ENCODE measurements at places on chromosomes 2 and 18.

DNA sequence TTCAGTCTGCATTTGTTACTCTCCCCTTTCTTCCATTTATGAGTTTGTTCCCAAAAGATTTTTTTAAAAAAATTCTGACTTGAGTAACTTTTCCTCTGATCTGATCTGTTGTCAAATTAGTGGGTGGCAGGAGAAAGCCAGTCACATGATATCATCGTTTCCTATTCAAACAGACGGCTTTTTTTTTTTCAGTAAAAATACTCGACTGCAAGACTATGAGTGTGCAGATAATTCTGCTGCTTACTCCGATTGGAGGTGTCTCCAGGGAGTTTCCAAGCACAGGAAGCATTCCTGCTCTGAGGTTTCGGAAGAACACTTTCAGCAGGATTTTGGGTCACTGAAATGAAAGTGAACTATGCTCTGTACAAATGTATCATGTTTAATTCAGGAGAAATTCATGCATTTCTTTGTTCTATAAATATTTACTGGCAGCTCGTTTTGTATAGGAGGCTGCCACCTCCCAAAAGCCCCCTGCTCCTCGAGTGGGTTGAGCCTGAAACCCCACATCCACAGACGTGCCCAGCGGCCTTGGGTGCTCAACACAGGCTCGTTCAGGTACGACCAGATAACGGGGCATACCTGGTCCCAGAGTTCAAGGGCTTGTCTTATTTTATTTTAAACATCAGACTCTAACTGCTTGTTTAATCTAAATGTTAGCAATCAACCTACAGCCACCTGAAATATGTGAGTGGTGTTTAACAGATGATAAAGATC lies 126.9 kb upstream of the ZNF516 start:
- DNase-seq: no peak

GRCh38 chr18:892316-892715 lies 12.4 kb upstream of the ADCYAP1 start:
- DNase-seq: no peak

- no peak for DNase-seq
Measured at GRCh38 chr2:54585136-54585733, 129.1 kb downstream of the SPTBN1 start.

DNA sequence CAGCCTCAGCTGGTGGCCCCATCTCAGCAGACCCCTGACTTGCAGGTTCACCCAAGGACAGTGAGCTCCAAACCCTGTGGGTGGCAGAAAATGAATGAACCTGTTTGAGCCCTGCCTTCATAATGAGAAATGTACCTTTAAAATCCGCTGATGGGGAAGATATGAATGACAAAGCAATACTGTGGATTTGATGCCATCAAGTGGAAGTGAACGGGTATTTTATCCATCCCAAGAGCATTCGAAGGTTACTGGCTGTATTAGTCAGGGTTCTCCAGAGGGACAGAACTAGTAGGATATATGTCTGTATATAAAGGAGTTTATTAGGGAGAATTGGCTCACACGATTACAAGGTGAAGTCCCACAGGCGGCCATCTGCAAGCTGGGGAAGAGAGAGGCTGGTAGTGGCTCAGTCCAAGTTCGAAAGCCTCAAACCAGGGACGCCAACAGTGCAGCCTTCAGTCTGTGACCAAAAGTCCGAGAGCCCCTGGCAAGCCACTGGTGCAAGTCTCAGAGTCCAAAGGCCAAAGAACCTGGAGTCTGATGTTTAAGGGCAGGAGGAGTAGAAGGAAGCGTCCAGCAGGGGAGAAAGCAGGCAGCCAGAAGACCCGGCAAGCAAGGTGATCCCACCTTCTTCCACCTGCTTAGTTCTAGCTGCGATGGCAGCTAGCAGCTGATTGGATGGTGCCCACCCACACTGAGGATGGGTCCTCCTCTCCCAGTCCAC lies 32.1 kb downstream of the TOGARAM2 start:
- DNase-seq: no peak

DNA sequence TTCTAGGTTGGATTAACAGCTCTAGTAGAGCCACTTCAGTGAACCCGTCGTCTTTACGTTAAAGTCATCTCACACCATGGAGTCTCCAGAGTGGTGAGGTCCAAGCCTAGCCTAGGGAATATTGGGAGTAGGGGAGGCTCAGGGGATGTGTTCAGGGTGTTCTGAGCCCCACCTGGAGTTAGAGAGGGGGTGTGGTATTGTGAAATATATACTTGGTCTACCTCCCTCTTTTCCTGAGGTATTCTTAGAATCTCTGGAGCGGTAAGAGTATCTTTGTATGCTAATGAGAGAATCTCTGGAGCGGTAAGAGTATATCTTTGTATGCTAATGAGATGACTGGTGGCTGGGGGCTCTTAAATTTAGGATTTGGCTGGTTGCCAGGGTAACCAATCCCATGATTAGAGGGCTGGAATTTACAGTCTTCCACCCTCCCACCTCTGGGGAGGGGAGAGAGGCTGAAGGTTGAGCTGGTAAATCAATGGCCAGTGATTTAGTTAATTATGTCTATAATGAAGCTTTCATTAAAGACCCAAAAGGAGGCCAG lies 69.5 kb downstream of the INPP4A start:
- DNase-seq: no peak

- DNase-seq: no peak
Measured at GRCh38 chr2:205540036-205540435, 142.3 kb upstream of the NRP2 start.

- DNase-seq: no peak
Measured at GRCh38 chr2:12637754-12638153, 79.0 kb upstream of the TRIB2 start.

- DNase-seq: no peak
Measured at GRCh38 chr2:26870585-26871095, 22.7 kb downstream of the DPYSL5 start.

DNA sequence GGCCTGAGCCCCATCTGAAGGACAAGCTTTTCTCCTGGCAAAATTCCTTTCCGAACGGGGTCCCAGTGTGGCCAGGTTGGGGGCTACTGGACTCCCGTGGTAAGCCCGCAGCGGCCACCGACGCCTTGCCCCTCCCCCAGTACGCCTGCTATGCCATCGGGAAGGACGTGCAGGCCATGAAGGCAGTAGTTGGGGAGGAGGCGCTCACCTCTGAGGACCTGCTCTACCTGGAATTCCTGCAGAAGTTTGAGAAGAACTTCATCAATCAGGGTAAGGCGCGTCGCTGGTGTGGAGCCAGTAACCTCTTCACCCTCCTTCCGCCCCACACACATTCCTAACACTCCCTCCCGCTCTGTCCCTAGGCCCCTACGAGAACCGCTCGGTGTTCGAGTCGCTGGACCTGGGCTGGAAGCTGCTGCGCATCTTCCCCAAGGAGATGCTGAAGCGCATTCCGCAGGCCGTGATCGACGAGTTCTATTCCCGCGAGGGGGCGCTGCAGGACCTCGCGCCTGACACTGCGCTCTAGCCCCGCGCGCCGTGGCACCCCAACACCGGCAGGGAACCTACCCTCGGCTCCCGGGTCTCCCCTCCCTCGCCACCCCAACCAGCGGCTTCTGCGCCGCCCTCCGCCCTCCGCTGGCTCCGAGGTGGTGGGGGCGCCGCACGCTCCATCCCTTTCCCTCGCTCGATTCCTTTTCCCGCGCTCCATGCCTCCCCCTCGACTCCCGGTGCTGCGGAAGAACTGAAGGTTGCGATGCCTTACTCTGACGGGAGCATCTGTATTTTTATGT lies 13.6 kb upstream of the ANKRD53 start:
- no peak for DNase-seq

DNA sequence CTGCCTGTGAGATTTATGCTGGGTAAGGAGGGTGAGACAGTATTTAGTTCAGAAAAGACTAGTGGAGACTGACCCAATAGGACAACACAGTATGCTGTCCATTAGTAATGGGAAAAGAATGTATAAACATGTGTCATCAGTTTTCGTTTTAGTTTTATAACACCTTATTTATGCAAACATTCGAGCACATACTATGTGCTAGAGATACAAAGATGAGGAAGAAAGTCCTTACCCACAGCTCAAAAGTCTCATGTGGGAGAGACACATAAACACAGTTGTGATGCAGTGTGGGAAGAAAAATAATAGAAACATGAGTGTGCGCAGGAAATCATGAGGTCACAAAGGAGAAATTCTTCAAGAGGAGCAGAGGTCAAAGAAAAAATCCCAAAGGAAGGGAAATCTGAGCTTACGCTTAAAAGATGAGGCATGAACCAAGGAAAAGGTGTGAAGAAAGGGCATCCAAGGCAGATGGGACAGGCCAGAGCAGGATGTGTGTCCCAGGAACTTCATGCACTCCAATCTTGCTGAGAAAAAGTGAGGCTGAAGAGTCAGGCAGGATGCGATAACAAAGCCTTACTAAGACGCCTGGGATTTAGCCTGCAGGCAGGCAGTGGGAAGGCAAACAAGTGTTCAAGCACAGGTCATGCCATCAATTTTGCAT lies 8.1 kb downstream of the METTL21A start:
- peak; percentile 57 for DNase-seq

DNA sequence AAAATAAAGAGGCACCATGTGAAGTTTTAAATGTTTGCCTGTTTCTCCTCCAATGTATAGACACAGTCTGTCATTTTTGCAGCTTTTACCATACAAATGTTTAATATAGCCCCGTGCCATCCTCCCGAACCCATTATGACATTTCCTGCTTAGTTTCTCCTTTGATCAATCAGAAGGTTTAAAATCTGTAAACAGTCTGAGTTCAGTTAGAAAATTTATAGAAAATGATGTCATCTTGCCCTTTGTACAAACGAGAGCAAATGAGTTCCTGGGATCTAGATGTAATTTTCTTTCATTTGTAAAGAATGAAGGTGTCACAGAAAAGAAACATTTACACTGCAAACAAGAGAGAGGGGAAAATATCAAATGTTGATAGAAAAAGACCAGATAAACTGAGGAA lies 62.7 kb upstream of the NFU1 start:
- no peak for DNase-seq

- no peak for DNase-seq
Measured at GRCh38 chr2:179682756-179683155, 178.7 kb downstream of the ZNF385B start.

DNA sequence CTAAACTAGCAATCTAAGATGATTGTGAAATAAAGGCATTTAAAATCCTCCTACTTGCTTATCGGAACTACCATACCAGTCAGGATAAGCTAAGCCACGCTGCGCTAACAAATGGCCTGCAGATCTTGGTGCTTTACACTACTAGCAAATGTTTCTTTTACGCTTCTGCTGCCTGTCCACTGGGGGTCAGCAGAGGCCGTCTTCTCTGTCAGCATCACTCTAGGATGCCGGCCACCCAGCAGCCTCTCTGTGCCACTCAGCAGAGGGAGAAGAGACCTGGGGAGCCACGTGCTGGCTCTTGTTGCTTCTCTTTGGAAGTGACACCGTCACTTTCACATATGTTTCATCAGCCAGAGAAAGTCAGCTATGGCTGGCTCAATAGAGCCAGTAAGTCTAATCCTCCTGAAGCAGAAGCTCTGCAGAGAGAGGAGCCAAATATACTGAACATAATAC lies 36.6 kb downstream of the COPS8 start:
- DNase-seq: peak; percentile 67

- DNase-seq: no peak
Measured at GRCh38 chr2:152564754-152565551, 152.3 kb downstream of the PRPF40A start.

- peak; percentile 35 for DNase-seq
Measured at GRCh38 chr2:170155022-170155722, 22.8 kb upstream of the MYO3B start.

- no peak for DNase-seq
Measured at GRCh38 chr18:67232991-67233390, 283.5 kb downstream of the DSEL start.

DNA sequence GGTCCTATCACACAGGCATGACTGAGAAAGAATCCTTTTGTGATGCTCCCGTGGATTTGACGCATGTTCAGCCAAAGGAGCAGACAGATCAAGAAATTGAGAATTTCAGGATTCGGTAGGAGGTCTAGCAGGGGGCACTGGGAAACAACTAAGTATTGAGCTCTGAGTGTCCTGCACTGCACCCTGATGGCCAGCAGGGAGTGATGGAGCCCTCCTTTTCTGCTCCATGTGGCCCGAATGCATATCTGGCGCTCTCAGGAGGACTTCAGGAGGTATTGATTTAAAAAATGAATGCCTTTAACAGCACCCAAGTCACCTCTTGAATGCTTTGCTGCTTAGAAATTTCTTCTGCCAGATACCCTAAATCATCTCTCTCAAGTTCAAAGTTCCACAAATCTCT lies 58.0 kb downstream of the ZNF519 start:
- DNase-seq: no peak

DNA sequence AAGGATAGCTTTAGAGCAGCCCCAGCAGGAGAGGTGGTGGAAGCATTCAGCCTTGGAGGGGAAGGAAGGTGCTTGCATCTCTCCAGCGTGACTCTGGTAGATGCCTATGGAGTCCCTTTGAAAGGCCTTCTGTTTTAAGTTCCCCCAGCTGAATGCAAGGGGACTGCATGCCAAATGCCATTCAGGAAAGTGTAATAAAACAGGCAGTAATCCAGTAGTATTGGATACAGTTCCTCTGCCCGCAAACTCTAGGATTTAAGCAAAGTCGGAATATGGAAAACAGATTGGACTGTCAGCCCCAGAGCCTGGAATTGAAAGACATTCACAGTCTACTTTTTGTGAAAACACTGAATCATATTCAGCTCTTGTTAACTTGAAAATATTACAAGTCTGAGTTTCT lies 125.2 kb upstream of the GAREM1 start:
- no peak for DNase-seq

DNA sequence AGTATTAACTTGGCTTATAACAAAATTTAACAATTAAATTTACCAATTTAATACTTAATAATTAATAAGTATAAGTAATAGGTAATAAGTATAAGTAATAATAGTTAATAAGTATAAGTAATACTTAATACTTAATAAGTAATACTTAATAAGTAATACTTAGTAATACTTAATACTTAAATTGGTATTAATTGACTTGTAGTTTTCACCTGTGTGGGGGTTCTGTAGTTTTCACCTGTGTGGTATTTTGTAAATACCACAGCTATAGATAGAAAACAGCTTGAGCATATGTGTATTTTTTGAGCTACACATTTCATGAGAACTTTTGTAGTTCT lies 55.4 kb downstream of the MAPRE2 start:
- no peak for DNase-seq

DNA sequence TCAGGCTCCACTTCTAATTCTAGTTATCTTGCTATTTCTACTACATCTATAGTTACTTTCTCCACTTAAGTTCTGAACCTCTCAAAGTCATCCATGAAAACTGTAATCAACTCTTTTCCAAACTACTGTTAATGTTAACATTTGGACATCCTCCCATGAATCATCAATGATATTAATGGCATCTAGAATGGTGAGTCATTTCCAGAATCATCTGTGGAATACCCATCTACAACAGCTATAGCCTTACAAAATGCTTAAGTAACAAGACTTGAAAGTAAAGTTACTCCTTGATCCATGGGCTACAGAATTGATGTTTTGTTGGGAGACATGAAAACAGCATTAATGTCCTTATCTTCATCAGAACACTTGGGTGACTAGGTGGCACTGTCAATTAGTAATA lies 35.4 kb downstream of the BARD1 start:
- DNase-seq: no peak

GRCh38 chr2:30037016-30037415 lies 109.8 kb upstream of the YPEL5 start:
- DNase-seq: no peak

GRCh38 chr18:79554945-79555645 lies 124.5 kb upstream of the CTDP1 start:
- no peak for DNase-seq

- no peak for DNase-seq
Measured at GRCh38 chr18:48875314-48875941, 75.3 kb downstream of the SMAD7 start.

- DNase-seq: no peak
Measured at GRCh38 chr18:21960189-21960588, 209.2 kb upstream of the GATA6 start.

GRCh38 chr2:239230318-239231052 lies 170.3 kb downstream of the HDAC4 start:
- DNase-seq: no peak

GRCh38 chr18:46148810-46149209 lies 44.6 kb downstream of the HAUS1 start:
- DNase-seq: peak; percentile 50
